ENCODE measurements at places on chromosomes 2 and 18.

GRCh38 chr2:77270433-77270832 lies 251.7 kb downstream of the LRRTM4 start:
- no peak for DNase-seq

DNA sequence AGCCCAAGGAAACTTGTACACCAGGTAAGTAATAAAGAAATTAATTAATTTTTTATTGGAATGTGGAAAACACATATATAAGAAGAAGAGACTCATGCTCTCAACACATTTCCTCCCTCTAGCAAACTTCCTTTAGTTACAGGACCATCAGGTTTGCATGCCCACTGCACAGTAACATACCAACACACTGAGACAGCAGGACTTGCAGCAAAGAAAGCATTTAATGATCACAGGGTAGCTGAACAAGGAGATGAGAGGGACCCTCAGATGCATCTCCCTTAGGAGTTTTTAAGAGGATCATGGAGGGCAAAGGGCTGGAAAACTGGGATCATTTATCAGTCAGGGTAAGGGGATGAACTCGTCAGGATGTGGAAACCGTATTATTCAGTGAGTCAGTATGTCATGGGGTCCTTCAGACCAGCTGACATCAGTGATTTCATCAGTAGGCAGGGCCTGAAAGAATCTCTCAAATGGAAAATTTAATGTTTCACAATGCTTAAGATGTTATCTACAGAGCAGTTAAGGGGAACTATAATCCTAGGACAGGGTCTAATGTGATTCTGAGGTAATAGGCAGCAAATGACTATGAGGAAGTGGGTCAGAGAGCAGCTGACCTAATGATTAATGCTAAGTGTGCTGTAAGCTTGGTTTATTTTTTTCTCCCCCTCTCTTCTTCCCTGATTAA lies 193.8 kb upstream of the RND3 start:
- DNase-seq, result no peak

GRCh38 chr2:235666213-235666781 lies 172.5 kb downstream of the AGAP1 start:
- DNase-seq, result no peak

DNA sequence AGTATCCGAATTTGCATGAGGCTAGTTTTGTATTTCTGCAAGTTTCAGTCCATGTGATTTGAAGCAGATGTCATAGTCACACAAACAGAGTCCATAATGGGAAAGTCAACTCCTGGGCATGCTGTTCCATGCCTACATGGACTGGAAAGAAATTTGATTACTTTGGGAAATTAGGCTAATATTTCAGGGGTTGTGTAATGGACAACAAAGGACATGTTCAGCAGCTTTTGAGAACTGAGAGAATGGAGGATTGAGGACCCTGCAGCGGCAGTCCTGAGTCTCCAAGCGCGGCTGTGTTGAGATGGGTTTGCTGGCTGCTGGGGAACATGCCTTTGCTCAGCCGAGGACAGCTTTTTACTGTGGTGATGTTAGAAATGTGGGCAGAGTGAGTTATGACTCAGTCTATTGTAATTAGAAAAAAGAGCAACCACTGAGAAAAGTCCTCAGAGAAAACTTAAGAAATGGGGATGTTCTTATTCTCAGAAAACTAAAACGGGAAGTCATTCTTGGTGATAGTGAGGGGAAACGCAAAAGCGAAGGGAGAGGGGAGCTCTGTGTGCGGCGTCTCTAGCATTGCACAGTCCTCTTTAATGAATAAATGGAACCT lies 149.2 kb downstream of the FAM210A start:
- DNase-seq, result no peak

GRCh38 chr2:49616800-49617199 lies 462.5 kb upstream of the FSHR start:
- no peak for DNase-seq

DNA sequence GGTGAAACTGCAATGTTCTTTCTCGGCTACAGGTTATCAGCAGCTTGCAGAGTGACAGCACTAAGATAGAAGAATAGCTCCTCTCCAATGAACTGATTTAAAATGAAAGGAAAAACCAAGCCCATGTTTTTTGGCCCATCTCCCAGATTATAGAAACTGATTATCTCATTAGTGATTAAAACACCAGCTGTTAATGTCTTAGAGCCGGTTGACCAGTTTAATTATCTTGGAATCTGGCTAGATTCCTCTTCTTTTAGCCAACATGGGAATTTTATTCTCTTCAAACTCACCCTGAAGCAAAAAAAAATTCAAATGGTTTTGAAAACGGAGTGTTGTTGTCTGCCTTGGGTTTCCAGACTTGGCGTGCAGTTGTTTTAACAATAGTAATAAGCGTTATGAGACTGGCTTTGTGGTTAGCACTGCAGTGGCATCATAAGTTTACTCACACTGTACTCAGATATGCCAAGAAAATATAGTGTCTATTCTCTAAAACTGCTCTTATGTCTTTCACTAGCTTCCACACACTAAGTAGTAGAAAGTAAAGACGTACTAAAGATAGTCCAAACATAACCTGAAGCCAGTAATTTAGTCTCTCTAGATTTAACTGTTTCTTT lies 665.3 kb downstream of the STK39 start:
- no peak for DNase-seq

GRCh38 chr2:23541503-23542229 lies 156.7 kb downstream of the KLHL29 start:
- no peak for DNase-seq

- DNase-seq, result no peak
Observed at GRCh38 chr2:12442476-12442847, 274.3 kb upstream of the TRIB2 start.

DNA sequence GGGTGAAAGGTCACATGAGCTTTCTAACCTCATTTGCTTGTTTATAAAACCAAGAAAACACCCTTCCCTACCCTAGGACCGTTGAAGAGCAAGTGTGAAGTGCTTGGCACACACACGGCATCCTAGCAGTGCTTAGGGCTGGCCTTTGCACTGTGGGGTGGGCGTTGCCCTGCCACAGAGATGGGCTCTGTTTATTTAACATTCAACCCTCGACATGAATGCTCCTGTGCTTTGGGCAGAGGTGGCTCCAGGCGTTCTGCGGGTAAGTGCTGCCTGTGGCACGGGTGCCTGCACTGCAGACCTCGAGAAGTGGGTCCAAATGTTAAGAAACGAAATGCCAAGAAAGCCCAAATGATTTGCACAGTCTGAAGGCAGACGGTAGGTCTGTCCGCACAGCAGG lies 170.1 kb downstream of the FHOD3 start:
- DNase-seq, result no peak

- DNase-seq, result no peak
Observed at GRCh38 chr2:212535996-212536816, 2.4 kb downstream of the ERBB4 start.

DNA sequence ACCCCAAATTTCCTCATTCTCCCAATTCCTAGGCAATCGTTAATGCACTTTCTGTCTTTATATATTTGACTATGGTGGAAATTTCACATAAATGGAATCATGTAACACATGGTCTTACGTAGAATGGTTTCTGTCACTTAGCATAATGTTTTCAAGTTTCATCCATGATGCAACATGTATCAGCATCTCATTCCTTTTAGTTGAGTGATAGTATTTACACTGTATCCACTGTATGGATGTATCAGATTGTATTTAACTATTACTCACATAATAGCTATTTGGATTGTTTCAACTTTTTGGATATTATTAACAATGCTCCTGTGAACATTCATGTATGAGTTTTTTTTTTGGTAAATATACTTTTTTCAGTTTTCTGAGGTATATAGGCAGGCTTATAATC lies 982.3 kb upstream of the DDX18 start:
- DNase-seq, result no peak

DNA sequence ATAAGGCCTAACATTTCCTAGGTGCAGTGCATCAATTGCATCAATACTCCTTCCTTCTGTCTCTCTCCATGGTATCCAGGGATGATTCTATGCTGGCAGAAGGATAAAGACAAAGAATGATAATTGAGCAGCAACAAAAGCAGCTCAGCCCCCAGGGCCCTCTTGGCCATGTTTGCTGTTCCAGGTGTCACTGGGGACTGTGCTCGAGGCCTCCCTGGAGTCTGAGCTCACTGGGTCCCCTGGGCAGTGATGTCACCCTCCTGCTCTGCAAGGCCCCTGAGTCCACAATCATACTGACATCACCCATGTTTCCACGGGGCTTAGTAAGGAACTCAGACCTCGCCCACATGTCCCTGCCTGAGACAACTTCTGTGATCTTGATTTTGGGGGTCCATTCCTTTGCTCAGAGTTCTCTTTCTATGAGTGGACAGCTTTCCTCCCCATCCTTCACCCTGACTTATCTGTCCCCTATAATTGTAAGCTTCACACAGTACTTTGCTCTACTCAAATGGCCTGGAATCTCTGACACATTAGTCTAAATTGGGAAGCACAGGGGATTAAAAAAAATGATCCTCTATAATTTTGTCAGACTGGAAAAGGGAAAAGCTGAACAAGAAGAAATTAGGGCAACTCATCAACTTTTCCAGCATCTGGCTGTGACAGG lies 15.8 kb upstream of the EXOC6B start:
- DNase-seq, result no peak

GRCh38 chr18:10232062-10232461 lies 222.4 kb upstream of the APCDD1 start:
- no peak for DNase-seq

- no peak for DNase-seq
Observed at GRCh38 chr2:236754271-236754944, 184.8 kb downstream of the ACKR3 start.

DNA sequence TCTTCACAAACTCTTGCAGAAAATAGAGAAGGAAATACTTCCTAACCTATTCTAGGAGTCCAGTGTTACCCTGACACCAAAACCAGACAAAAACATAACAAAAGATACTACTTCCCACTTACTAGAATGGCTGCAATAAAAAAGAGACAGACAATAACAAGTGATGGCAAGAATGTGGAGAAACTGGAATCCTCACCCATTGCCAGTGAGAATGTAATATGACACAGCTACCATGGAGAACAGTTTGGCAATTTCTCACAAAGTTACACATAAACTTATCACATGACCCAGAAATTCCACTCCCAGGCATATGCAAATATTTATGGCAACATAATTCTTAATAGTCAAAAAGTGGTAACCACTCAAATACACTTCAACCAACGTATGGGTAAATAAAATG lies 209.8 kb upstream of the CTAGE1 start:
- no peak for DNase-seq

- DNase-seq, result no peak
Observed at GRCh38 chr2:112597537-112598322, 13.3 kb downstream of the CHCHD5 start.

GRCh38 chr2:182565911-182566567 lies 139.2 kb upstream of the PDE1A start:
- no peak for DNase-seq

- DNase-seq, result no peak
Observed at GRCh38 chr18:62935994-62936393, 220.7 kb downstream of the PHLPP1 start.

DNA sequence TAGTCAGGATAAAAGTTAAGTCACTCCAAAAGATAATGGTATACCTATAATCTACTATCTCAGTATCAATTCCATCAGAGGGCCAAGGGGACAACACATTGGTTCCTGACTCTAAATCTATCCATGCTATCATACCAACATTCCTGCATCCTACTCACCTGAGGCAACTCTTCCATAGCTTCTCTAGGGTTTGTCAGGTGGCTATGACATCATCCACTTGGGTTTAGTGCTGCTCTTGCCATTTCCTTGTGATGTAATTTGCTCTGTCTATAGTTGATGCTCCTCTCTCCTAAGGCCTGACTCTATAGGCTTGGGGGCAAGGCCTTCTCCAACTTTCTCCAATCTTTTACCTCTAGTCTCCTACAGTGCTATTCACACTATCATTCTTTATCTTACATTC lies 139.9 kb upstream of the FSHR start:
- DNase-seq, result no peak

DNA sequence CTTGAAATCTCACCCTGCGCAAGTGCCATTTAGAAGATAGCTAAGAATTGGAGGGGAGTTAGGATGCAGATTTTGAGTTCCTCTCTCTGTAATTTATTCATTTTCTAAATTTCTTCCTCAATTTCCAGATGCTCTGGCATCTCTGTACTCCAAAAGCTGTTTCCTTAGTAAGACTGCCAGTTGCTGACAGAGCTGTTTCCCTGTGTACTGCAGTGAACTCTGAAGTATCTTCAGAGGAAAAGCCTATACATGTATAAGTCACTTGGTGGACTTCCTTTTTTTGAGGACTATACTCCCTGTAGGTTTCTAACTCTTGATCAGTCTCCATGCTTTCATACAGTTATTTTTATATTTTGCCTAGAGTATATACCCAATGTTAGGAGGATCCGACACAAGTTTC lies 1.5 kb upstream of the RESP18 start:
- no peak for DNase-seq

DNA sequence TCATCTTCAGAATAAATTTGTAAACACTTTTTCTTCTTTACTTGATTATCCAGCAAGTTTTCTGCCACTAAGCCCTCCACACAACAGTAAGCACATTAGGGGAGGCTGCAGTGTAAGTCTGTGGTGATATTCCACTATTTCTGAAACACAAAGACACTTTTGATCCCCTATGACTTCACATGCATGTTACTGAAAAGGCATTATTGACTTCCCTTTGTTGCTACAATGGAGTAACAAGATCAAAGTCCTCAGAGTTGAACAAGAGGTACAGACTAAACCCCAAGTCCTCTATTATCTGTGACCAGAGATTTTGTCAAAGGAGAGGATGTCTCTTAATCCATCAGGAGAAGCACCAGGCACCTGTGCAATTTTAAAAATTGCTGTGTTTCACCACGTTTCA lies 157.9 kb downstream of the CD226 start:
- DNase-seq, result no peak

DNA sequence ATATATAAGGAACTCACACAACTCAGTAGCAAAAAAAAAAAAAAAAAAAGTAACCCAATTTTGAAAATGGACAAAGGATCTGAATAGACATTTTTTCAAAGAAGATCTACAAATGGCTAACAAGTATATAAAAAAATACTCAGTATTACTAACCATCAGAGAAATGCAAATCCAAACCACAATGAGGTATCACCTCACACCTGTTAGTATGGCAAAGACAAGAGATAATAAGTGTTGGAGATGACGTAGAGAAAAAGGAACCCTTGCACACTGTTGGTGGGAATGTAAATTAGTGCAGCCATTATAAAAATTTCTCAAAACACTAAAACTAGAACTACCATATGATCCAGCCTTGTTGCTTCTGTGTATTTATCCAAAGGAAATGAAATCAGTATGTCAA lies 5.8 kb upstream of the CNDP1 start:
- DNase-seq, result no peak

GRCh38 chr18:74388227-74388626 lies 68.9 kb downstream of the DIPK1C start:
- DNase-seq, result no peak

Measured in activated gamma-delta T cell (primary cell).